ENCODE measurements at places on chromosomes 1 and 21. TPM values are rescaled to one million over a fixed set of nuclear protein-coding genes. Genes with fewer than 3 reads are reported as not detected.

TRNAU1AP gene
- 30.8 TPM for total RNA-seq

TLCD4 gene
- total RNA-seq: 3.5 TPM

CLDN19 gene
- total RNA-seq: 9.7 TPM

OR2L8 gene
- total RNA-seq: not detected

PCP4L1 gene
- total RNA-seq: 1.0 TPM

SPATA46 gene
- total RNA-seq: not detected

C8B gene
- total RNA-seq: not detected

AMIGO1 gene
- 2.7 TPM for total RNA-seq

AK5 gene
- 5.2 TPM for total RNA-seq

PCBP3 gene
- total RNA-seq: 6.3 TPM

AQP10 gene
- not detected for total RNA-seq

OR2M3 gene
- not detected for total RNA-seq

EPS8L3 gene
- not detected for total RNA-seq

KCNJ9 gene
- total RNA-seq: 0.08 TPM

OPRD1 gene
- total RNA-seq: 3.3 TPM

FLAD1 gene
- total RNA-seq: 104 TPM

DPYD gene
- total RNA-seq: 0.73 TPM

SLC16A4 gene
- total RNA-seq: 0.43 TPM

BEST4 gene
- total RNA-seq: 1.4 TPM

SIKE1 gene
- total RNA-seq: 73.2 TPM

MAP3K7CL gene
- total RNA-seq: not detected

TBX19 gene
- 0.80 TPM for total RNA-seq

LCE2C gene
- total RNA-seq: not detected

C4BPB gene
- total RNA-seq: not detected

ANXA9 gene
- 1.5 TPM for total RNA-seq

FCRL3 gene
- total RNA-seq: not detected

OR10Z1 gene
- not detected for total RNA-seq

AADACL4 gene
- total RNA-seq: not detected

TMPRSS15 gene
- not detected for total RNA-seq

PRRX1 gene
- not detected for total RNA-seq

FCRL2 gene
- not detected for total RNA-seq

ANKRD34A gene
- total RNA-seq: 0.20 TPM

RHD gene
- not detected for total RNA-seq

ACOT11 gene
- total RNA-seq: 3.5 TPM

IFNAR1 gene
- total RNA-seq: 13.4 TPM

VSIG8 gene
- not detected for total RNA-seq

PFDN2 gene
- 74.7 TPM for total RNA-seq

A3GALT2 gene
- total RNA-seq: not detected

ITGB2 gene
- total RNA-seq: 0.36 TPM

INAVA gene
- total RNA-seq: 46.8 TPM

CASQ1 gene
- 1.1 TPM for total RNA-seq

DIO1 gene
- total RNA-seq: not detected

SPRR4 gene
- not detected for total RNA-seq
